ENCODE measurements at places on chromosomes 4 and X.

DNA sequence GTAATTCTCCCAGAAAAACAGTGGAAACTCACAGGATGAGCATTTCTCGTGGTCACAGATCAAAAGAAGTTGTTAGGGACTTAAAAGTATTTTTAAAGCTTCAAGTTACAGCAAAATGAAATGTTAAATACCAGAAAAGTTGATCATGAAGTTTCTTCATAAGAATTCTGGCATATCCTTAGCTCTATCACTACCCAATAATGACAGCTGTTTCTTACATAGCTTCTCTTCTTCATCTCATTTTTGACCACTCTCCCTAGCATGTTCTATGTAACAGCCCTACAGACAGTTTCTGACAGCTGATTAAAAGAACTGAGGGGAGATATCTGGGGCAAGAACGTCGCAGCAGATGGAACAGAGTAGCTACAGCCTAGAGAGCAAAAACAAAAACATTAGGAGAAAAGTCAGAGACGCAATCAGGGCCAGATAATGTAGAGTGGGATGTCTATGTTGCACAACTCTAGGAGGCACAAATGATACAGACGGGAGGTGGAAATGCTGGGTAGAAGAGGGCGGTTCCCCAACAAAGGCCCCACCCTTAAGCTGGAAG is 108.7 kb downstream of the CORIN start:
- peak; percentile 32 for DNase-seq

DNA sequence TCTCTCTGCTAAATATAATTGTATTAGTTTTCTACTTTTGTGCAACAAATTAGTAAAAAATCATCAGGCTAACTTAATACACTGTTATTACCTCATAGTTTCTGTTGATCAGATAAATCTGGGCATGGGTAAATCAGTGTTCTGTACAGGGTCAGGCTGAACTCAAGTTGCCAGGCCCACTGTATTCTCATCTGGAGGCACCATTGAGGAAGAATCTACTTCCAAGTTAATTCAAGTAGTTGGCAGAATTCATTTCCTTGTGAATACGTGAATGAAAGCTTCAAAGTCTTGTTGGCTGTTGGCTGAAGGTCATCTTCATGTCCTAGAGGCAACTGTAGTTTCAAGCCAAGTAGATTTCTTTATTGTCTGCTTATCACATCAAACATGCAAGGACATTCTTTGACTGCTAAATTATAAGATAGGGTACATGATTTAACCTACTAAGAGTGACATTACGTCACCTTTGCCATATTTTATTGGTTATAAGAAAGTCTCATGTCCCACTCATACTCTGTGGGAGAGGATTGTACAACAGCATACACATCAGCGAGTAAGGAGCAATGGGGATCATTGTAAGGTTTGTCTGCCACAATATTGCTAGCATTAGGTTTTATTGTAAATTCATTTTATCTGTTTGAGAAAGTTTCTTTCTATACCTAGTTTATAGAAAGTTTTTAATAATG is 1219.0 kb downstream of the ARAP2 start:
- no peak for DNase-seq

DNA sequence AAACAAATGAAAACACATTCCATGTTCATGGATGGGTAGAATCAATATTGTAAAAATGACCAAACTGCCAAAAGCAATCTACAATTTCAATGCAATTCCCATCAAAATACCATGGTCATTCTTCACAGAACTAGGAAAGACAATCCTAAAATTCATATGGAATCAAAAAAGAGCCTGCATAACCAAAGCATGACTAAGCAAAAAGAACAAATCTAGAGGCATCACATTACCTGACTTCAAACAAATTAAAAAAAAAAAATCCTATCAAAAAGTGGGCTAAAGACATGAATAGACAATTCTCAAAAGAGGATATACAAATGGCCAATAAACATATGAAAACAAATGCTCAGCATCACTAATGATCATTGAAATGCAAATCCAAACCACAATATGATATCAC is 297.5 kb downstream of the NAF1 start:
- DNase-seq: no peak

DNA sequence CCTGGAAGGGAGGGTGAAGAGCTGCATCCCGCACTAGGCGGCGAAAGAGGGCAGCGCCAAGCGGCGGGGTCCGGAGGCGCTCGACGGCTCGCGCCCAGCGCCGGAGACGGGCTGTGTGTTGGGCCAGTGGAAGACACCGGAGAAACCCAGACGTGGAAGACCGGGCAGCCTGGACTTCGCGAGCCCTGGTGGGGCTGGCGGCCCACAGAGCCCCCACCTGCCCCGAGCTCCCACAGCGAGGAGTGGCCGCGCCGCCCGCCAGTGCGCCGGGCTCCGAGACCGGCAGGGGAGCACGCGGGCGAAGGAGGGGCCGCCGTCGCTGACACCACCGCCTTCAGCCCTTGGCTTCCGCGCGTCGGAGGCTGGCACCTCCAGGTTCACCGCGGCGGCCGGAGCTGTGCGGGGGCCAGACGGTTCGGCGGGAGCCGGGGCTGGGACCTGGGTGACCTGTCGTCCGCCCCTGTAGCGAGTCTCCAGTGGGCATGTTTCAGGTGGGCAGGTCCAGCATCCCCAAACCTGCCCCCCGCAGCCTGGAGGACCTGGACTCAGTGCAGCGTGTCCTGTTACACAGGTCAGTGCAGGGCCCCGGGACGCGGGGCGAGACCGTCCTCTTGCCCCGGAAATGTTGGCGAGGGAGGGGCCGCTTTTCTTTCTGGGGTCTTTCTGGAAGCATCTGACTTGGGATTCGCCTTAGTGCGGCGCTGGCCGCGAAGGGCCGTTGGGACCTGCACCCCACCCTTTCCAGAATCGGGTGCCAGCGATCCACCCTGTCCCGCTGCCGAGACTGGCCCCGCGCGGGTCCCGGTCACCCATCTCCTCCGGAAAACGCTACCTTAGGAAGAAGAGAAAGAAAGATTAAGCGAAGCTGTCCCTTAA is 9.6 kb upstream of the INTU start:
- peak; percentile 32 for DNase-seq

- DNase-seq: no peak
These were observed 19.4 kb upstream of the FGG start for GRCh38 chr4:154631828-154632227.

GRCh38 chr4:98539741-98540140 is 118.7 kb downstream of the TSPAN5 start:
- DNase-seq: no peak

- no peak for DNase-seq
These were observed 395.8 kb downstream of the GASK1B start for GRCh38 chr4:157776930-157777528.

GRCh38 chrX:64093761-64094160 is 111.7 kb downstream of the AMER1 start:
- DNase-seq: no peak

DNA sequence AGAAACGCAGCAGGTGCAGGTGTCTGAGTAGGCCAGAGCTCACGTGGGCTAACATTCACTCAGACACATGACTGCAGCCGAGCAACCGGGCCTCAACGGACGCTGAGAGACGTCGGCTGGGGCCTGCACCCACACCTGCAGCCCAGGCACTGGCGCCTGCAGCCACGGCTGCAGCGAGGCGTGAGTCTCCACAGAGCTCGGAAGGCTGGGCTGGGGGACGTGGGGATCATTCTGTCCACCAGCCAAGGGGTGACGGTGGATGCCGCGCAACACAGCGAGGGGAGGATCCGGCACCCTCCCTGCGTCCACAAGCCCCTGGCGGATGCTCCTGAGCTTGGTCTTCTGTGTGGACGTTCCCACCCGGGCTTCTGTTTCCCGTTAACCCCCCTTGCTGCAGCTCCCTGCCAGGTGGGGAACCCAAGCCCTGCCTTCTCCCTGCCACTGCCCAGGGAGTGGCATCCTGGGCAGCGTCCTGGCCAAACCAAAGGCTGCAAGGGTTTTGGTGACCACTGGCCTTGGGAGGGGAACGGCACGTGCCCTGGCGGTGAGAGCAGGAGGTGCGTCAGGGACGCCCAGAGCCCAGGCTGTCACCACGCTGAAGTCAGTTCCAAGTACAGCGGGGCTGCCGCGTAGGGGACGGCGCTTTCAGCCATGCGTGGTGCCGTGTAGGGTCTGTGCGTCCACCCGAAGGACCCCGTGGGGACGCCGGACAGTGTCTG is 16.3 kb downstream of the PPP2R3B start:
- DNase-seq: no peak

DNA sequence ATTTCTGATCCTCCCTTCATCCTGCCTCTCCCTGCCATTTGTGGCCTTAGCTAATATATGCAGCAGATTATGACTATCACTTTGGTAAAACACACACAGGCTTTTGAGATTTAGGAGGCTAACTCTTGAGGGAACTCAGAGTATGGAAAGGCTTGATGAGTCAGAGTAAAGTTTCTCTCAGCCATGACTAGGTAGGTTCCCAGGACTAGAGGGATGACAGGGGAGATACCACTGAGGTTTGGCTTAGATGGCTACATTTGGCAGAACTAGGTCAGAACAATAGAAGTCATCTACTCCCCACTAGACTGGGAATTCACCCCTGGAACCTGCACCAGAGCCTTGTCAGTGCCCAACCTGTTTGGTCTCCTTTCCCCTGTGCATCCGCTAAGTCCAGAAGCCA is 585.7 kb downstream of the TLL1 start:
- DNase-seq: peak; percentile 21

DNA sequence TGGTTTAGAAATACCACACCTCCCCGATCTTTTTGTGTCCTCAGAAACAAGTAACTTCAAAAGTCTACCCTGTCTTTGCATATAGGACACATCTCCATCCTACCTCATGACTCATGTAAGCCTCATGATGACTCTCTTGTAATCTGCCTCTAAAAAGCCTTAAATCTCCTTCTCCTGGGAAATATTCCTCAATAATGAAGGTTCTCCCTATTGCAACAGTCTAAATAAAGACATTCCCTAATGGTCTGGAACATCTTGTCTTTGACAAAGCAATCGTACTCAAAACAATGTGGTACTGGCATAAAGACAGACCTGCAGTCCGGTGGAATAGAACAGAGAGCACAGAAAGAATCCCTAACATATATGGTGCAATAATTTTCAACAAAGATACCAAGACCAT is 257.7 kb downstream of the OPHN1 start:
- DNase-seq: peak; percentile 64

DNA sequence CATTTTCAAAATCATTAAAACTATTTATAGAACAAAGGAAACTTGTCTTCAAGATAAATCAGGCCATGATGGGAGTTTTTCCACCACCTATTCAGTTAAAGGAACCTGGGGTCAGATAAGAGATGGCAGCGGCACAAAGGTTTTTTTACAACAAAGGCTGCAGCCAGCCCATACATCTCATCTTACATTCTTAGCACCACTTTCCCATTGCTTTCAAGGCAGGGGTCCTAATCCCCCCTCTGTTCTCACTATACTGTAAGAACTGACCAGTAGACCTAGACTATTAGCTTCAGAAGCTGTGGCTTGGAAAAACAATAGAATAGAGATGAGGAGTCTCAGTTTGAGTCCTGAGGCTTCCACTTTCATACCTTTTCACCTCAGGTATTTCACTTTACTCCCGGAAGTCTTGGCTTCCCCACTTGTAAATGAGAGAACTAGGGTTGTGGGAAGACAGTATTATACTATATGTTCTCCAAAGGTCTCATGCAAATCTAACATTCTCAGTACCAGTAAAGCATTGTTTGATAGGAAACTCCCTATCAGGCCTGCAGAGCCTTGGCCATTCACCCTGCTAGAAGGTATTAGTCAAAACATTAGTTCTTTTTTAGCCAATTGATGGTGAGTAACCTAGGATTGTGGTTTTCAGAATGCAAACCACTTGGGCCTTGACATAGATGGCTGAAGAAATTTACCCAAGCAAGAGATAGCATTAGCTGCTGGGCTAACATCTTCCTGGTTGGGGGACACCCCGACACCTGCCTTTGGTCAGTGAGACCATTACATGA is 182.9 kb upstream of the PBDC1 start:
- no peak for DNase-seq

GRCh38 chr4:138174981-138175794 is 67.0 kb downstream of the SLC7A11 start:
- DNase-seq: no peak

DNA sequence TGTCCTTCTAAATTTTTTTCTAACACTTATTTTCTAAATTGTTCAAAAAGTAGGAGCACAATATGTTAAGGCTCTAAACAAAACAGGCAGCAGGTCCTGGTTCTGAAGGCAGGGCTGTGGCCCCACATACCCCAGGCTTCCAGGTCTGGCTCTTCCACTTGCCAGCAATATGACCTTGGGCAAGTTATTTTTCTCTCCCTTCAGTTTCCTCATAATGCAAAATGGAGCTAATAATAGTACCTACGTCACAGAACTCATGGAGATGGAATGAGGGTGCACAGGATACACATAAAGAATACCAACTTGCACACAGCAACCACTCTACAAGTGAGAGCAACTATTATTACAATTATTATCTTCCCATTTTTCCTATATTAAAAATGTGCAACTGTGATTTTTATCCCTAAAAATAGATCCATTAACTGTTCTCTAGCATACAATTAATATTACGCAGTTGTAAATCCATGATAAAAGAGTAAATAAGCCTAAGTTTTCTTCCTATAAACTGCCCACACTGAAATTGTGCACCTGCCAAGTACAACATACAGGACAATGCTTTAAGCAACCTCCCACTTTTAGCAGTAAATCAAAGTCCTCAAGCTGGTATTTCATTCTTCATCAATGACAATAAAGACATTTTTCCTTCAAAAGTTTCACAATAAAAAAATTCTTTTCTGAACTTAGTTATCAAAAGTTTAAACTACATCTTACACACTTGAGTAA is 27.0 kb downstream of the OTUD4 start:
- DNase-seq: no peak

- DNase-seq: peak; percentile 42
These were observed 34.5 kb upstream of the PPM1K start for GRCh38 chr4:88318751-88319350.

- peak; percentile 60 for DNase-seq
These were observed 230.0 kb downstream of the CCSER1 start for GRCh38 chr4:90357117-90357710.

- DNase-seq: peak; percentile 53
These were observed 163.1 kb upstream of the PLAC1 start for GRCh38 chrX:134821370-134821769.

DNA sequence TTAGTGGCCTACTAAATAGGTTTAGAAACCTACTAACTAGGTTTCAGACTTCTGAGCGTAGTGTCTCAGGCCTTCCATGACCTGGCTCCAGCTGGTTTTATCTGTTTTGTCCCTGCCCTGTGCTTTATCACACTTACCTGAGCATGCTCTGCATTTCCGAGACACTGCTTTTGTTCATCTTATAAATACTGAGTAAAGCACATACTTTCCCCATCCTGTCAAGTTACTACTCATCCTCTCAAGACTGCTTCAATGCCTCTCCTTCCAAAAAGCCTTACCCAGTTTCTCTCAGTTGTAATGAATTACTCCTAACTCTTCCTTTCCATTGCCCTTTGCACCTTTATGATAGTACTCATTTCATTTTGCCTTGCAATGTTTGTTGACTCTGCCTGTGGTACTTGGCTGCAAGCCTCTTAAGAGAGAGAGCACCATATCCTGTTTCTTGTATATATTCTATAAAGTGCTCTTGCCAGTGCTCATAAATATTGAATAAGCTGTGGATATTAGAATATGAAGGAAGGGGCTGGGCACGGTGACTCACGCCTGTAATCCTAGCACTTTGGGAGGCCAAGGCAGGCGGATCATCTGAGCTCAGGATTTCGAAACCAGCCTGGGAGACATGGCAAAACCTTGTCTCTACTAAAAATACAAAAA is 34.4 kb downstream of the SLAIN2 start:
- DNase-seq: peak; percentile 93

Data from foreskin fibroblast (primary cell).